ENCODE measurements at places on chromosomes 12 and 14. TPM values are rescaled to one million over a fixed set of nuclear protein-coding genes. Genes with fewer than 3 reads are reported as not detected.
A peak's percentile ranks its signal among the peaks of the same experiment; 100 is the strongest.

ATG2B gene
- total RNA-seq: 12.0 TPM

NUDT14 gene
- total RNA-seq: 14.7 TPM

PKP2 gene
- total RNA-seq: 0.21 TPM

GRCh38 chr14:33737446-33737845 is 213.4 kb downstream of the EGLN3 start:
- H3K36me3 ChIP-seq: no peaks in the 10 kb centered on the region
- H3K27ac ChIP-seq: no peak overlapping the region
- H3K27me3 ChIP-seq: no peaks in the 10 kb centered on the region
- H3K4me1 ChIP-seq: peaks cover 5% of the 10 kb centered on the region
- no peak for DNase-seq
- H3K4me3 ChIP-seq: no peak overlapping the region

- no peaks in the 10 kb centered on the region for H3K4me1 ChIP-seq
- peaks cover 48% of the 10 kb centered on the region for H3K36me3 ChIP-seq
- no peaks in the 10 kb centered on the region for H3K27me3 ChIP-seq
- no peak overlapping the region for H3K4me3 ChIP-seq
- peak; percentile 60 for DNase-seq
These were observed 41.6 kb downstream of the UBE3B start for GRCh38 chr12:109518820-109519665.

DNA sequence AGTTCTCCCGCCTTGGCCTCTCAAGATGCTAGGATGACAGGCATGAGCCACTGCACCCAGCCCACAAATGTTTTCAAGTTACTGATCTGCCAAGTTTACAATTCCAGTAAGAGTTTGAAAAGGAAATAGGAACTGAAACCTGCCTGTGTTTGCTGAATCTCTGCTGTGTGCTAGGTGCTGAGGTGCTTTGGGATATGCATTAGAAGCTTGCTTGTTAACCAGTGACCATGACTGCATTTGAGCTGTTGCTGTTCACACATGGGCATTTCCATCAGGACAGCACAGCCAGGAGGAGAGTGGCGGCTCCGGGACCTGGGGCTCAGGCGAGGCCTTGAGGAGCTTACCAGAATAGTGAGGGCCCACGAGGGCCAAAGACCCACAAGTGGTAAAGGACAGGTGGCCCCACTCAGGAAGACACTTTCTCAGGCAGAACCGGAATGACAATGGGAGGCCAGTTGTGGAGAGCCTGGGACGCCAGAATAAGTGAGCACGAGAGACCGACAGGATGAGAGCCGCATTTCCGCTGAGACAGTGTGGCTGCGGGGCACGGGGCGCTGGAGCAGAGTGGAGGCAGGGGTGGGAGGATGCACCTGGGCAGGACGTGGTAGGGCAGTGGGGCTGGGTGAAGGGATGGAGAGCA is 54.5 kb upstream of the MMP17 start:
- peak overlapping the region; percentile 83 for H3K27ac ChIP-seq
- DNase-seq: peak; percentile 44
- H3K27me3 ChIP-seq: no peaks in the 10 kb centered on the region
- peak overlapping the region; percentile 43 for H3K4me3 ChIP-seq

- peaks cover 3% of the 10 kb centered on the region for H3K4me1 ChIP-seq
- no peak for DNase-seq
- no peaks in the 10 kb centered on the region for H3K27me3 ChIP-seq
- H3K4me3 ChIP-seq: no peak overlapping the region
- no peak overlapping the region for H3K27ac ChIP-seq
These were observed 7.9 kb downstream of the NFE2 start for GRCh38 chr12:54292931-54293241.

GRCh38 chr12:106704081-106704480 is 70.4 kb upstream of the RIC8B start:
- H3K4me3 ChIP-seq: no peak overlapping the region
- no peak overlapping the region for H3K27ac ChIP-seq
- H3K27me3 ChIP-seq: no peaks in the 10 kb centered on the region
- H3K36me3 ChIP-seq: peaks cover 8% of the 10 kb centered on the region
- no peaks in the 10 kb centered on the region for H3K4me1 ChIP-seq

GRCh38 chr12:770479-770878 is 18.1 kb downstream of the WNK1 start:
- H3K27ac ChIP-seq: no peak overlapping the region
- no peak overlapping the region for H3K4me3 ChIP-seq
- no peaks in the 10 kb centered on the region for H3K27me3 ChIP-seq
- H3K4me1 ChIP-seq: peaks cover 68% of the 10 kb centered on the region
- H3K36me3 ChIP-seq: peaks cover 2% of the 10 kb centered on the region

GRCh38 chr12:69027411-69027881 is 94.5 kb upstream of the CPM start:
- H3K36me3 ChIP-seq: no peaks in the 10 kb centered on the region
- H3K4me3 ChIP-seq: no peak overlapping the region
- H3K27ac ChIP-seq: no peak overlapping the region
- peaks cover 3% of the 10 kb centered on the region for H3K27me3 ChIP-seq
- H3K4me1 ChIP-seq: no peaks in the 10 kb centered on the region

GRCh38 chr14:105589161-105589925 is 63.0 kb downstream of the TMEM121 start:
- H3K27ac ChIP-seq: no peak overlapping the region
- DNase-seq: no peak
- H3K36me3 ChIP-seq: no peaks in the 10 kb centered on the region
- no peaks in the 10 kb centered on the region for H3K27me3 ChIP-seq

DNA sequence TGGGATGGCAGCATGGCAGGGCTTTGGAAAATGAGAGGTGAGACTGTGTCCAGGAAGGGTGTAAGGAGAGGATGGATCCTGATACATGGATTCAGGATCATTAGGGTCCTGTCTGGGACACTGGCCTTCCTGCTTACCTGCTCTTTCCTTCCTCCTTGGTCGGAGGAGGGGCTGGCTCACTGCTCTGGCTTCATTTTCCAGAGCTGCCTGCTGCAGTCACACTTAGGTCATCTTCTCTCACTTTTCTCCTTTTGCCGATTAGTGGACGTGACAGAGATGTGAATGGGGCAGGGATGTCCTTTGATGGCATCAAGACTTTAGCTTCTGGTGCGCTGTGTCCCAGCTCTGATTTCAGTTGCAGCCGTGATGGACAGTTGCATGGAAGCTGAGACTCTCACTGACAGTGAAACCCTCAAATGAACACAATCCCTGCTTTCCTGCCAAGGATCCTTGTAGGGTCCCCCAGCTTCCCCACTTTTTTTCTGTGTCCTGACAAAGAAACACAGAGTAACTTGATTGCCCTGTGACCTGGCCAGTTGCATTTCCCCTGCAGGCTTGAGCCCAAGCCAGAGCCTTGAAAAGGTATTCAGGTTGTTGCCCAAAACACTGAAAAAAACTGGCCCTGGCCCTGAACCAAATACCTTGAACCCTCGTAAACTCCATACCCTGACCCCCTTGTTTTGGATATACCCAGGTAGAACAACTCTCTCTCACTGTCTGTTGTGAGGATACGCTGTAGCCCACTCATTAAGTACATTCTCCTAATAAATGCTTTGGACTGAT is 756 bp upstream of the CIDEB start:
- peaks cover 40% of the 10 kb centered on the region for H3K36me3 ChIP-seq
- no peak overlapping the region for H3K4me3 ChIP-seq
- peaks cover 49% of the 10 kb centered on the region for H3K4me1 ChIP-seq
- no peak for DNase-seq
- H3K27me3 ChIP-seq: no peaks in the 10 kb centered on the region
- peak overlapping the region; percentile 8 for H3K27ac ChIP-seq

Data from activated CD4-positive, alpha-beta memory T cell treated with anti-CD3 and anti-CD28 coated beads for 36 hours (primary cell).